ENCODE measurements at places on chromosomes 2 and 18. TPM values are rescaled to one million over a fixed set of nuclear protein-coding genes. Genes with fewer than 3 reads are reported as not detected.

DYNAP gene
- not detected for total RNA-seq

WDR12 gene
- total RNA-seq, result 46.5 TPM

SKA1 gene
- 11.7 TPM for total RNA-seq

CFAP65 gene
- 0.21 TPM for total RNA-seq

PDE6D gene
- total RNA-seq, result 17.0 TPM

EVX2 gene
- total RNA-seq, result not detected

All from A549 treated with GW870086 at 1 μM for 4 hours (cell line).